Activated CD4-positive, alpha-beta T cell treated with anti-CD3 and anti-CD28 coated beads, Interleukin-2, amount 50 U/mL, for 16 hours (primary cell): ENCODE measurements at places on chromosomes 1 and 21.

- DNase-seq, result no peak
Observed at GRCh38 chr1:162367073-162367472, 9.6 kb downstream of the SPATA46 start.

DNA sequence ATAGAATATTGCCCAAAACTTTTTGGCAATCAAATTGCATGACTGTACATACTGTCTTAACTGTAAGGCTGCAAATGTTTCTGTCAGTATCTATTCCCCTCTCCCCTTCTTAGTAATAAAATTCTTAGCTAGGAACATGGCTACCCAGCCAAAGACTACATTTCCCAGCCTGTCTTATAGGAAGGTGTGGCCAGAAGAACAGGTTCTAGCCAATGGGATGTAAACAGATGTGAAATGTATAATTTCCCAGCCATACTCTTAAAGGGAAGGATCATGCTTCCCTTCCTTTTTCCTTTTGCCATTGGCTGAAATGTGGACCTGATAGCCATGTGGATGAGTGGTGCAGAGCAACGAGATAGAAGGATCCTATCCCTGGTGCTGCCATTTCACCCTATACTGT lies 7.0 kb upstream of the HIVEP3 start:
- no peak for DNase-seq

- DNase-seq, result no peak
Observed at GRCh38 chr1:54167422-54168139, 14.8 kb upstream of the CDCP2 start.

DNA sequence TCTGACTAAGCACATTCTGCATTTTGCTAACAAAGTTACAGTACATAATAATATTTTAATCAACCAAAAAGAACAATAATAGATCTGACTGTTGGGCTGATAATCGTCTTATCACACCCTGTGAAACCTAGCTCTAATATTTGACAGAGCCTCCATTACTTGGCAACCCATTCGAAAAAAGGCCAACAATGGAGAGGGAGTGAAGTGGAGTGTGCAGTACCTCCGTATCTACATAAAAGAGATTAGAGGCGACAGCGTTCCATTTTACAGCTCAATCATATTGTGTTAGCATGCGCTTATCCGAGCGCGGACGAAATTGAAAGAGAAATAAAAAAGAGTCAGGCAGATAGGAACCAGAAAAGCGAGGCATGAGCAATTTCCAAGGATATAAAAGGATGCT lies 137.3 kb upstream of the USH2A start:
- DNase-seq, result no peak

DNA sequence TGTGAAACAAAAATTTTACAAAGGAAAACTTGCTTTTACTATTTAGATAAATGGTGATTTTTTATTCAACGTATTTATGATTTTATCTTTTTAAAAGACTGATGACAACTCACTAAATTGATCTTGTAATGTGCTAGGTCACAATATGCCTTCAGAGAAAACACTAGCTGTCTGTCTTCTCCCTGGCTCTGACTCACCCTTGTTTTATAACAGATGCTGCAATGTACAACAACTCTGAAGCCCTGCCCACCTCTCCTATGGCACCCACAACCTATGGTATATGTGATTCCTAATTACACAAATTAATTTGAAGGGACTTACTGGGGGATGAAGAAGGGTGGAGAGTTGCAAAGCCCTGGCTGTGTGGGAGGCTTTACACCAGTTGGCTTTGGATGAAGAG lies 24.7 kb upstream of the HSD17B7 start:
- DNase-seq, result no peak

- DNase-seq, result no peak
Observed at GRCh38 chr1:111952125-111952657, 37.3 kb downstream of the KCND3 start.

- no peak for DNase-seq
Observed at GRCh38 chr1:113210248-113210647, 137.2 kb downstream of the LRIG2 start.

GRCh38 chr1:228781161-228781808 lies 46.0 kb downstream of the RHOU start:
- DNase-seq, result no peak

DNA sequence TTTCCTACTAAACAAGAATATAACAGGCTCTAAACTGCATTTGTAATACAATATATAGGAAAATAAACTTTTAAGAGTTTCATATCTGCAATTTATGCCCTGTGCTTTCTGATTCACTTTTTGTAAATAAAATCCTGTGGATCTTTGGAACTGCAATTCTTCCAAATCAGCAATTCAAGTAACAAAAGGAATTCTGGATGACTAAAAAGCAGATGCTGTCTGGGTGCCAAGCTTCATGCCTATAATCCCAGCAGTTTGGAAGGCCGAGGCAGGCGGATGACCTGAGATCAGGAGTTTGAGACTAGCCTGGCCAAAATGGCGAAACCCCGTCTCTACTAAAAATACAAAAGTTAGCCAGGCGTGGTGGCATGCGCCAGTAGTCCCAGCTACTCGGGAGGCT lies 6.3 kb downstream of the NME7 start:
- no peak for DNase-seq

- no peak for DNase-seq
Observed at GRCh38 chr1:233620065-233620464, 6.2 kb downstream of the KCNK1 start.

GRCh38 chr1:177309880-177310279 lies 139.1 kb downstream of the BRINP2 start:
- no peak for DNase-seq

DNA sequence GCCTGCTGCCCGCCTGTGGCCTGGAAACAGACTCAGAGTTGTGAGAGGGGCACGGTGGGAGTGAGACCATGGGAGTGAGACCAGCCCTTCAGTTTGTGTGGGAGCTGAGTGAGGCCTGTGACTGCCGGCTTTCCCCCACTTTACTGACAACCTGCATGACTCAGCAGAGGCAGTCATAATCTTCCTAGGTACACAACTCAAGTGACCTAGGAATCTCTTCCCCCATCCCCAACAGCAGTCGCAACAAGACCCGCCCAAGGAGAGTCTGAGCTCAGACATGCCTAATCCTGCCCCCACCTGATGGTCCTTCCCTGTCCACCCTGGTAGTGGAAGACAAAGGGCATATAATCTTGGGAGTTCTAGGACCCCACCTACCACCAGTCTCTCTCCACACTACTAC lies 44.2 kb downstream of the KLHL20 start:
- DNase-seq, result no peak
